ENCODE measurements at places on chromosomes 4 and X.

DNA sequence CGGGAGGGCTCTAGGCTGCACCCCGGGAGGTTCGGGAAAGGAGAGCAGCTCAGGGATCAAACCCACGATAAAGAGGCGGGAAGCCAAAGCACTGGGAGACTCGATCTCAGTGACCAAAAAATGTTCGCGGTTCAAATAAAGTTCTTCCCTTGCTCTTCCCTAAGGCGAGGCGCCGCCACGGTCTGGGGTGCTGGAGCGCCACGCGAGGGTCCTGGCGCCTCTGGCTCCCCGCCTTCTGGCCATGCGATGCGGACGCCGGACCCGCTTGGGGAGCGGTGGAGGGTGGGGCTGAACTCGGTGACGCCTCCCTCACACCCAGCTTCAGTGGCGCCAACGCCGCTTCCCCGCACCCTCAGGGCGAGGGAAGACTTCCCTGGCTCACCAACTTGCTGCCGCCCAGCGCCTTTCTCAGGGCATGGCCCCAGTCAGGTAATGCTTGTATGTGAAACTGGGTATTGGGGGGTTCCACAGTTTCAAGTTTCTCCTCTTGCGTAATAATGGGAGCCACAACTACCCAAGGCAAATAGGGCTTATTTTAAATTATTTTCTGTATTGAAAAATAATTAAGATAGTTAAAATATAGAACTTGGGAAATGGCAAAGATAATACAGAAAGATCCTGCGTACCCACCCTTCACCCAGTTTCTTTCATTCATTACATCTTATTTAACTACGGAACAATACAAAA, at the start of gene QRFPR:
Gene QRFPR (minus strand): TSS at position 243 of the 687 bp plus-strand sequence. CDS start 371 bp downstream, outside the sequence.
- DNase-seq: no peak

DNA sequence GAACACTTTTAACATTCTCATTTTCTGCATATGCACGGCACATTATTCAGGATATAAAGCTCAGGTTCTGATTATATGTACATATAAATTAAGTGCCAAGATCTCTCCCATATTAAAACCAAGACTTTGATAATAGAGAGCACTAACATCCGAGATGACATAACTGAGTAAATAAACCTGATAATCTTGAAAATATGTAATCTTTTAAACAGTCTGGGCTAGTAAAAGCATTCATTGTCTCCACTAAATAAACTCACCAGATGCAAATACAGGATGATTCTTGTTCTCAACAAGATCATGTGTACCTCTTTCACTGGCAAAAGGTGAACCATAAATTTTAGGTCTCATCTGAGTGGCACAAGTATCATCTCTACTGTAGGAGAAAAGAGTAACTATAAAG, 942.2 kb downstream of the TRAM1L1 start:
- DNase-seq: no peak

GRCh38 chrX:40444133-40444532, 136.6 kb upstream of the ATP6AP2 start:
- DNase-seq: peak; percentile 14

DNA sequence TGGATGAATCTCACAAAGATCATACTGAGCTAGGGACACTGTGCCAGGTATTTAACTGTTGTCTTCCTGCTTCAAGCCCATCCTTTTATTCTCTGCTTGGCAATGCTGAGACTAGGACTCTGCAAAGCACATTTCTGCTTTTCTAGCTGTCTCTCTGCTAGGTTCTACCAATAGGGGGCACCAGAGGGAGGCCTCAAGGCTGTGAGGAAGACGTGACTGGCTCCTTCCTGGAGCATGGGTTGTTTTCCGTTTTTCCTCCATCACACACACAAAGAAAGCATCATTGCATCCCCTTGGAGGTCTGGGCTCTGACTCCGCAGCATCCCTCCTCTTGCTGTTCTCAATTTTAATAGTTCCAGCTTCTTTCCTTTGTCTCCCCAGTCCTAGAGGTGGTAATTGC, 10.9 kb upstream of the DCTD start:
- DNase-seq: no peak

- no peak for DNase-seq
These were observed 1513.2 kb downstream of the ARAP2 start for GRCh38 chr4:34731070-34731469.

DNA sequence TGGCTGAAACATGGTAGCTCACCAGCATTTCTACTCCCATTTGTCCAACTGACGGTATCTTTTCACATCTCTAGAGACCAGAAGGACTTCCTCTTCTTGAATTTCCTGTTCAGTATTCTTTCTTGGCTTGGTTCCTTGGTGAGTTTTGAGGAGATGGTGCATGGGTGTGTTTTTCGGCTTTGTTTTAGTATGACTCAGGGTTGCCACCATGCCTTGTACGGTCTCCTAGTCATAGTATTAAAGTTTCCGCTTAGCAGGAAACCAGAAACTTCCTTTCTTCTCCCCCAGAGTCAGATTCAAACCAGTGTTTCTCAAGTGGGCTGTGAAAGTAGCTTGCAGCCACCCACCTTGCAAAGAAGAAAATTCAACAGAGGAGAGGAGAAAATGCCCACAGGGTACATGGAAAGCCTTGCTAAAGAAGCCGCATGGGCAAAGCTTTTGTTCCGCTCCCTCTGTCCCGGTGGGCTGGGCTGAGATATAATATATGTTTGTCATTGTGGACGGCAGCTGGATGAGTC, 5.7 kb downstream of the CD99 start:
- DNase-seq: no peak

DNA sequence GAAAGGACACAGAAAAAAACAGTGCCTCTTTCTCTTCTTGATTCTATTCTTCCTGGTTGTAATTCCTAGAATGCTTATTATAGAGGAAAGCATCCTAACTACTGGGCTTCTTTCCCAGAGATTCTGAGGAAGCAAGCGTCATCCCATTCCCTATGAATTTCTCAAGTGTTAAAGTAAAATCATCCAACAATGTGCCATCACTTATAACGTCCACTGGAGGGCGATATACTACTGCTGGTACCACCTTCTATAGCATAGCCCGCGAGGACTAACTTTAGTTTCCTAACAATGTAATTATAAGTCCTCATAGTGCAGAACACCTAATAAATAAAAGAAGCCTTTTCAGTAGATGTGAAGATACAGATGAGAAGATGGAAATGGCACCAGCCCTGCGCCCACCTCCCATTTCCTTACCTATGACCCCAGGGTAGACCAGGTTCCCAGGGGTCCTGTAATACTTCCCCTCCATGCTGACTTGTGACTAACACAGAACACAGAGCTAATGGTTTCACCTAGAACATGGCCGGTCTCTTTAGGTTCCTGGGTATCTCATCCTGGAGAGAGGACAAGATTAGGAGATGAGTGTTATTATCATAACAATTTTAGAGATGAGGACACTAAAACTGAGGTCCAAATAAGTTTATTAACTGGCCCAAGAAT, 4.2 kb downstream of the CENPVL3 start:
- peak; percentile 2 for DNase-seq

DNA sequence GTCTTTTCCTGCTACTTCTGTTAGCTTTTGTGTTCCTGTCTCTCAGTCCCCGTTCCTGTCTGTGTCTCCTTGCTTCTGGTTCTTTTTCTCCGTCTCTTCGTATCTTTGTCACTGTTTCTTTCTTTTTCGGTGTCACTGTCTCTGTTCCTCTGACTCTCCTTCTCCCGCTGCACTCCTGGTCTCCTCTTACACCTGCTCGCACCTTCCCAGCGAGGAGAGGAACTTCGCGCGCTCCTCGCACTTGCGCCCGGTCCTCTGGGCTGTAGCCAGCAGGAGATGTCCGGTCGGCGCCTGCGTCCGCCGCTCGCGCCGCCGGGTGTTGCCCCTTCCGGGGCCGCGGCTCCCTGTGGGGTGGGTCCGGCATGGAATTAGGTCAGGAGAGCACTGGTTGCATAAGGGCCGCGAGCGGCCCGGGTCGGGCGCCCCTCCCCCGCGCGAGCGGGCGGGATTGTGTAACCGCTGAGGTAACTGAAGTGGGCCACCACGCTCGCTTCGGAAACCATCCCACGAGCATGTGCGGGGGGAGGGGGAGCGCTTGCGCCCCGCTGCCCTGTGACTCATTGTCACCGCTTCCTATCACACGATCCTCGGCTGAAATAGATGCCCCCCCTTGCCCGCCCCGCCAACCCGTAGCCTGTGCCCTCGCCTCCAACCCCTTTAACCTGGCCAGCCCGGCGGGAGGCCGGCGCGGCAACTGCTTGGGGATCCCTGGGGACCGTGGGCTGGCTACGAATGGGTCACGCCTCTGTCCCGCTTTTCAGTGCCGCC, 1.6 kb downstream of the LONRF3 start:
- DNase-seq: peak; percentile 12

DNA sequence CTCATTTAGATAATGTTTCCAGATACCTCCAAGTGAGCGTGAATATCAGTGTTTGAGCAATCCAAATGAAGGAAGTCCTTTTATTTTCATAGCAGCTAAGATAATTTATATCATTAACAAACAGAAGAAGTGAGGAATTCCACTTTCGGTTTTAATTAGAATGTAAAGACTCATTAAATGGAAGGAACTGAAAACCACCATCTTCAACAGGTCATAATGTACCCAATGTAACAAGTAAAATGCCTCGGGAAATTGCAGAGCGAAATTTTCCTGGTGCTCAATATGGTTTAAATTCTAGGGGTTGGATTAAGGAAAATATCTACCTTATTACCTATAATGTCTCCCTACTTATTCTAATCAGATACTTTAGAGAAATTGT, 33.9 kb upstream of the SLC9A7 start:
- DNase-seq: no peak

DNA sequence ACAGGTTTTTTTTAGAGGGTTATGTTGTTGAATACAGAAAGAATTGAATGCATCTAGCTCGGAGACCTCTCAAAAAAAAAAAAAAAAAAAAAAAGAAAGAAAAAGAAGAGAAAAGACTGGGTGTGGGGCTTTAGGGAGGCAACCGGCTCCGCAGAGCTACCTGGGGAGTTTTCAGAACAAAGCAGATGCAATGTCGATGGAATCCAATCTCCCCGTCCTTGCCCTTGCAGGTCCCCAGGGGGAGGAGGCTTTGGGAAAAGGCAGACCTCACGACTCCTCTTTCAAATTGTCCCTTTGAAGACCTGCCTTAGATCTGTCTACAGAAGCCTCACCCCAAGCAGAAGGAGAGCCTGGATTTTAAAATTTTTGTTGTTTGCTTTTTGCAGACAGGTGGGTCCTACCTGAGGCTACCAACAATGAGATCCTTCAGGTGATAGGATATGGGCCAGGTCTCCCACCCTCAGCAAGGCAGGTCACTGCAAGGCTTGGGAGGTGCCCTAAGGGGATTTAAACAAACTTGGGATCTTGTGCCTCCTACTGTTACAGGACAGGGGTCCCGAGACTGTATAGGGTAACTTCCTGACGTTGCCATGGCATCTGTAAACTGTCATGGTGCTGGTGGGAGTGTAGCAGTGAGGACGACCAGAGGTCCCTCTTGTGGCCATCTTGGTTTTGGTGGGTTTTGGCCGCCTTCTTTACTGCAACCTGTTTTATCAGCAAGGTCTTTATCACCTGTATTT, 75.2 kb upstream of the PRKX start:
- no peak for DNase-seq

GRCh38 chr4:3396600-3396999, 45.2 kb upstream of the HGFAC start:
- no peak for DNase-seq

DNA sequence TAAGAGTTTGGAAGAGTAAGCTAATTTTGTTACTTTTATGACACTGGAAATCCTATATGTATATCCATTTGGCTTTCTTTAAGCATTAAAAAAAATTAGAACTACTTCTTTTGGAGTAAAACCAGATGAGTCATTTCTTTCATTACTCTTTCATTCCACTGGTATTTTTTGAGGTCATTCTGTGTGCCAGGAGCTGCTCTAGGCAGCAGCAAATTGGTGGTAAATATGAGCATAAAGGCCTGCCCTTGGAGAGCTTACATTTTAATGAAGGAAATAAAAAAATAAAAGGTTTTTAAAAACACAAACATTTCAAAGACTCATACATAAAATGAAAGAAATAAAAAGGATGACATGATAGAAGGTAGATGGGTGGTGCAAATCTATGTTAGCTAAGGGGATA, 37.4 kb downstream of the MID1 start:
- peak; percentile 55 for DNase-seq

- no peak for DNase-seq
These were observed 47.8 kb downstream of the COMMD8 start for GRCh38 chr4:47415719-47416118.

- DNase-seq: no peak
These were observed 25.4 kb downstream of the C4orf50 start for GRCh38 chr4:5992828-5993321.

DNA sequence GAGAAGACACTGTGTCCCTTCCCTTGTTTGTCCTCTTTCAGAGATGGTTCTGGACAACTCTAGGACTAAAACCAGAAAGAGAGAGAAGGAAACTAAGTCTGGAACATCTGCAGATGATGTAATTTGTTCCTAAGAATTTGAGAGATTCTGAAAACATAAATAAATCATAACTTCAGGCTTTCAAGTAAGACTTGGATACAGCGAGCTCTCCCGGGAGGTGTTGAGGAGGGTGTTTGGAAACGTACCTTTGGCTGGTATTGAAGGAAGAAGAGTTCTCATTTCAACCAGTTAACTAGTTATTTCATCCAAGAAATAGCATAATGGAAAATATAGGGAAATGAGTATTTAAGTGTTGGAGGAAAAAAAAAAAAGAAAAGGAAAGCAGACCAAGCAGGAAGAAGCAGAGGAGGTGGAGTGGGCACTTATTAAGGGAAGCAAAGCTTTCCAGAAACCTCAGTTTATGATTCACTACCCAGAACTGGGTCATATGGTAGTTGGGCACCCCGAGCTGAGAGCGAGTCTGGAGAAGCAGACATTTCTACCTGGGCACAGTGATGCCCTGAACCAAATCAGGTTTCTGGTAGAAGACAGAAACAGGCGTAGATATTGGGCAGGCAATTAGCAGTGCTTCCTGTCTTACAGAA, 26.9 kb downstream of the CCNG2 start:
- DNase-seq: no peak

DNA sequence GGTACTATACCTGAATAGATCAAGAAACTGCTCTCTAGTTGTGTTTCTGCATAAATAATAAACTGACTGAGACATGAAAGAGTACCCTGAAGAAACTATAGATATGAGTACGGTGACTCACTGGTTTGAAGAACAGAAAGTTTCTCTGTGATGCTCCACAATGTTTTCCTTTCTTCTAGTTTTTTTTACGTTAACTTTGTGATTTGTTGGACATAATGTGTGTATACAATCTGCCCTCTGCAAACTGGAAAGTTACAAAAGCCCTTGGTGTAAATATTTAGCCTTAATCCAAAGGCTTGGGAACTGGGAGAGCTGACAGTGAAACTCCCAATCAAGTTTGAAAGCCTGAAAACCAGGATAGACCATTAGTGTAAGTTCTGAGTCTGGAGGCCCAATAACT, 31.6 kb upstream of the PAPSS1 start:
- DNase-seq: no peak

- DNase-seq: no peak
These were observed 132.3 kb downstream of the HNRNPD start for GRCh38 chr4:82241534-82241933.

GRCh38 chrX:148466292-148466691, 34.1 kb upstream of the AFF2 start:
- DNase-seq: no peak

Measured in erythroblast (primary cell).